ENCODE measurements at places on chromosomes 1 and 21.

DNA sequence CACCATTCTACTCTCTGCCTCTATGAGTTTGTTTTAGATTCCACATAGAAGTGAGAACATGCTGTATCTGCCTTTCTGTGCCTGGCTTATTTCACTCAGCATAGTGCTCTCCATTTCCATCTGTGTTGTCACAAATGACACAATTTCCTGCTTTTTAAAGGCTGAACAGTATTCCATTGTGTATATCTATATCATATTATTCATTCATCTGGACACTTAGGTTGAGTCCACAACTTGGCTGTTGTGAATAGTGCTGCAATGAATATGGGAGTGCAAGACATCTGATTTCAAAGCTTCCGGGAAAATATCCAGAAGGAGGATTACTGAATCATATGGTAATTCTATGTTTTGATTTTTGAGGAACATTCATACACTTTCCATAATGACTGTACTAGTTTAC, 20.1 kb upstream of the DONSON start:
- no peak for DNase-seq

GRCh38 chr1:217432339-217432738, 198.6 kb downstream of the GPATCH2 start:
- no peak for DNase-seq

DNA sequence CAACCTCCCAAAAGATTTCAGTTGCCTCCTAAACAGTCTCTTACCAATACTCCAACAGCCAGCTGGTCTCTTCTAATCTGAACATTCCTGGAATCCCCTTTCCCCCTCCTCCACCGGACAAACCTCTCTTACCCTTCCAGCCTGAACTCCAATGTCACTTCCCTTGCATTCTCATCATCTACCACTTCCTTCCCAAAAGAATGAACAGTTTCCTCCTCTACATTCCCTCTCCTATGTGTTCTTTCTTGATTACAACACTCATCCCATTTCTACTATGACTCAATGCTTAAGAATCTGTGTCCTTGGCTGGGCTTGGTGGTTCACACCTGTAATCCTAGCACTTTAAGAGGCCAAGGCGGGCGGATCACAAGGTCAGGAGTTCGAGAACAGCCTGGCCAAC, 417.1 kb downstream of the SETD4 start:
- DNase-seq: no peak

DNA sequence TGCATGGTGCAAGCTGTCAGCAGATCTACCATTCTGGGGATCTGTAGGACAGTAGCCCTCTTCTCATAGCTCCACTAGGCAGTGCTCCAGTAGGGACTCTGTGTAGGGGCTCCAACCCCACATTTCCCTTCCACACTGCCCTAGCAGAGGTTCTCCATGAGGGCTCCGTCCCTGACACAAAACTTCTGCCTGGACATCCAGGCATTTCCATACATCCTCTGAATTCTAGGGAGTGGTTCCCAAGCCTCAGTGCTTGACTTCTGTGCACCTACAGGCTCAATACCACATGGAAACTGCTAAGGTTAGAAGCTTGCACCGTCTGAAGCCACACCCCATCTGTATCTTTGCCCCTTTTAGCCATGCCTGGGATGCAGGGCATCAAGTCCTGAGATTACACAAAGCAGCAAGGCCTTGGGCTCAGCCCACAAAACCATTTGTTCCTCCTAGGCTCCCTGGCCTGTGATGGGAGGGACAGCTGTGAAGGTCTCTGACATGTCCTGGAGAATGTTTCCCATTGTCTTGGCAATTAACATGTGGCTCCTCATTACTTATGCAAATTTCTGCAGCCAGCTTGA, 117.0 kb upstream of the NFIA start:
- no peak for DNase-seq

DNA sequence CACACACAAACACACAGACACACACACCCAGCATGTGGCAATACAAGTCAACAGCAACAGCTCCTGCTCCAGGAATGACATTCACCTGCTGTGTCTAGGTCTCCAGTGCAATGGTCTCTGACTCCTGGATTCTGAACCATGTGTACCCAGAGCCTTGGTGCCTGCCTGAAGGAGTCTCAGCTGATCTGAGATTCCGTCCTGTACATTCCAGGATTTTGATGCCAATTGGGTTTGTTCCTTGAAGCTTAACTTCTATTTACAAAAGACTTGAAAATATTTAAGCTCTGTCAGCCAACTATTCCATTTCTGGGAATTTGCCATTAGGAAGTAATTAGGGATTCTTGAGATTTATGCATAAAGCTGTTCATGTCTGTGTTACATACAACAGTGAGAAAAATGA, 85.4 kb upstream of the LRRC8D start:
- no peak for DNase-seq

DNA sequence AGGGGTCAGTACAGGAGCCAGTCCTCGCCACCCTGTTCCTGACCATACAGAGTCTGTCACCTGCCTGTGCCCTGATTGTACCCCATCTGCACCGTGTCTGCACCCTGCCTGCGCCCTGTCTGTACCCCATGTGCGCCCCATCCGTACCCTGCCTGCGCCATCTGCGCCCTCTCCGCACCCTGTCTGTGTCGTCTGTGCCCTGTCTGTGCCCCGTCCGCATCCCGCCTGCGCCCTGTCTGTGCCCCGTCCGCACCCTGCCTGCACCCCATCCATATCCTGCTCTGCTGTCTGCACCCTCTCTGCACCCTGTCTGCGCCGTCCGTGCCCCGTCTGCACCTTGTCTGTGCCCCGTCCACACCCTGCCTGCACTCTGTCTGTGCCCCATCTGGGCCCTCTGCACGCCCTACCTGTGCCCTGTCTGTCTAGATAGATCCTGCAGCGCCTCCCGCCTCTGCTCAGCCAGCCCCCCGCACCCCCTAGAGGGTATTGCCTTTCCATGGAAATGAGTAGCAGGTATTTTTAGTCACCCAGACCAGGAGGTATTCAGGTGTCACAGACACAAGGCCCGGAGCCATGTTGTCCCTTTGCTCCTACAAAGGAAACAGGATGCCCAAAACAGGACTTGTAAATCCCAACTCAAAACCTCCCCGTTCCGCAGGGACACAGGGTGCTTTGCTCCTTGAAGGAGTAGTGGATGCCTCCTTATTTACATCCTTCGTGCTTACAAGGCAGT, 7.7 kb upstream of the NPHP4 start:
- DNase-seq: no peak

DNA sequence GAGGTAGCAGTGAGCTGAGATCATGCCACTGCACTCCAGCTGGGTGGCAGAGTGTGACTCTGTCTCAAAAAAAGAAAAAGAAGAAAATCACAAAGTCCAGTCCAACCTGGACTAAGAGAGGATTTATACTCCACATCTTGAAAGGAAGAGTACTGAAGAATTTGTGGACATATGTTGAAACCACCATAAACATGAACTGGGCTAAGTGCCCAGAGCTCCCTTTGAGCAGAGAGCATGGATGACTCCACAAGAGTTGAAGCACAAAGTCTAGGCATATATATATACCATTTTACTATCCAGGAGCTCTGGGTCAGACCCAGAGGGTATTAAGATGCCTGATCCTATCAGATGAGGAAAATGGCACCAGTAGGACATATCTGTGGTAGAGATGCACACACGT, 86.6 kb downstream of the OMA1 start:
- no peak for DNase-seq

DNA sequence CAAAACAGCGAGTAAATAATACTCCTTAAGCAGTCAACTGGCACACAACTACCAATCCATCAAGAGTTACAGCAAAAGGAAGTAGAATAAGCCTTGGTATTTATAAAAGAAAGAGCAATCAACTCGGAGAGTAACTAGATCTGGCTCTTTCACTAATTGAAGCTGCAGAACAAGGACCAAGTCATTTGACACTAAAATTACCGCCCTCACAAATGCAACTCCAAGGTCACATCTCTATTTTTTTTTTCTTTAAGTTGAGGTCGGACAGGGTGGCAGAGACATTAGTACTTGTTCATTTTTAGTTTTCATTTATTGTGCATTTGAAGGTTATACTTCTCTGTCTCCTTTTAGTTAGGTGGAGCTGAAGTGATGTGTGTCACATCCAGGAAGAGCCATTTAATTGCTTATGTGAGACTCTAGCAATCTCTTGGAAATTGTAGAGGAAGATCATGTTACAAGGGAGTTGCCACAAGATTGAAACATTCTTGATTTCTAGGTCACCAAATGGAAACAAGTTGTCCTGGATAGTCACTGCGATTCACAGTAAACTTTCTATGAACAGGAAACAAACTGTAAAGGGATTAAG, 138.1 kb upstream of the ADAMTS5 start:
- DNase-seq: no peak

- no peak for DNase-seq
Observed at GRCh38 chr1:115877511-115877910, 36.6 kb upstream of the NHLH2 start.

DNA sequence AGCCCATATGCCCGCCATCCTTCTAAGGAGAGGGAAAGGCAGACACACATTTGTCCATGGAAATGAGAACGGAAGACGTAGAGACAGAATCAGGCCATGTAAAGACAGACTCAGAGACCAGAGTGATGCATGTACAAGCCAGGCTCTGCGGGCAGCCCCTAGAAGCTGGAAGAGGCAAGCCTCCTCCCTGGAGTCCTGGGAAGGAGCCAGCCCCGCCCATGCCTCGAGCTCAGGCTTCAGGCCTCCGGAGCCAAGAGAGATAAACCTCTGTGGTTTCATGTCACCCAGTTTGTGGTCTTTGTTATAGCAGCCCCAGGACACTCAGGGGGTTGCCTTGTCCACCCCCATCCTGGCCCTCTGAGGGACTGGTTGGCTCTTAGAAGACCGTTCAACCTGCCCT, 11.6 kb downstream of the PDE9A start:
- no peak for DNase-seq

GRCh38 chr1:50568782-50569181, 145.5 kb upstream of the DMRTA2 start:
- no peak for DNase-seq

Data from activated CD4-positive, alpha-beta T cell treated with anti-CD3 and anti-CD28 coated beads for 24 hours (primary cell).